NCI-H748 treated with DMSO at 0.1 percent for 48 hours (cell line): ENCODE measurements at places on chromosomes 4 and X.

DNA sequence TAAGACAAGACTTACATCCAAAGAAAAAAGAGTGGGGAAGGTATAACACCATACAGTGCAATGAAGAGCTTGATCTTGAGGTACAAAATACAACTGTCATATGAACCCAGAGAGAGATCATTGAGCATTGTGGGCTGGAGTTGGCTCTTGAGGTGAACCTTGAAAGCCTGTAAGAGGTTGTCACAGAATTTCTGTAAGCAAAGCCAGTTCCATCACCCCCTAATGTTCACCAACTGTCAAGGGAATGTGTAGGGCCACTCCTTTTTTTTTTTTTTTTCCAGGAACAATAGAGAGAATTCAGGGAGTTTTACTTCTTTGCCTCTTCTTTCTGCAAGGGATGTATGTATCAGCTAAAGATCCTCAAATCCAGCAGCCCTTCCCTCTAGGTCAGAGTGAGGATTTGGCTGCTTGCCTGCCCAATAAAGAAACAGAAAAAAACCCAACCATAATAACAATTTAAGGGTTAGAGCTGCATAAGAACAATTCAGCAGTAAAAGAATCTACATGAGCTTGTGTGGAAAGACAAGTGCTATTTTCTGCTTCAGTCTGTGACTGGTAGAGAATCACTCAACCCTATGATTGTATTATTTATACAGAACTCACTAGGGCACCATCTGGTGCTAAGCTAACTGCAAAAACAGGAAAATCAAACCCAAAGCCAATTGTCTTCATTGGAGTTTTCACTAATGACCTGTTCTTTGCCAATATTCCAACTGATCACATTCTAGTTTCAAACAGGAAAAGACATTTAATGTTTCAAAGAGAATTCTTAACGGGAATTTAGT is 217.5 kb upstream of the TEX13C start:
- no peak for DNase-seq

DNA sequence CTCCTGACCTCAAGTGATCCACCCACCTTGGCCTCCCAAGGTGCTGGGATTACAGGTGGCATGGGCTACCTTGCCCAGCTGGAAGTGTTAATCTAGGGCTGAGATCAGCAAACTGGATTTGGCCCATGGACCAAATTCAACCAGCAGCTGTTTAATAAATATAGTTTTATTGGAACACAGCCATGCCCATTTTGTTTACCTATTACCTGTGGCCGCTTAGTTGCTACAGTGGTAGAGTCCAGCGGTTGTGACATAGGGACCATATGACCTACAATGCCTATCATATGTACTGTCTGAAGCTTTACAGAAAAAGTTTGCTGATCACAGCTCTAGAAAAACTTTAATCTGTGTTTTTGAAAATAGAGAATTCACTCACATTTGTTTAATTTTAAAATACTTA is 17.2 kb upstream of the PDHA1 start:
- DNase-seq = no peak

DNA sequence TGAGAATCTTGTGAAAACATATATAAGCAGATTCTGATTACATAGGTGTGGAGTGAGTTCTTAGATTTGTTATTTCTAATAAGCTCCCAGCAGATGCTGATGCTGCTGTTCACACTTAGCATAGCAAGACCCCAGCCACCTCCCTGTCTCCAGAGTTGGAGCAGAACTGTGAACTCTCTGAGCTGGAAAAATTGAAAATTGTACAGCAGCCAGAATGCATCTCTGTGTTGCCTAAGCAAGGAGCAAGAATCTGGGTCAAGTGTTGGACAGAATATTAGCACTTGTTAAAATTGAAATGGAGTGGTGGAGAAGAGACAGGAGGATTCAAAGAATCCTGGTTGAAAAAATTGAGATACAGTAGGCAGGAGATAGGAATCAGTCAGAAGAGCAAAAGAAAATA is 146.6 kb upstream of the FAM47C start:
- no peak for DNase-seq

DNA sequence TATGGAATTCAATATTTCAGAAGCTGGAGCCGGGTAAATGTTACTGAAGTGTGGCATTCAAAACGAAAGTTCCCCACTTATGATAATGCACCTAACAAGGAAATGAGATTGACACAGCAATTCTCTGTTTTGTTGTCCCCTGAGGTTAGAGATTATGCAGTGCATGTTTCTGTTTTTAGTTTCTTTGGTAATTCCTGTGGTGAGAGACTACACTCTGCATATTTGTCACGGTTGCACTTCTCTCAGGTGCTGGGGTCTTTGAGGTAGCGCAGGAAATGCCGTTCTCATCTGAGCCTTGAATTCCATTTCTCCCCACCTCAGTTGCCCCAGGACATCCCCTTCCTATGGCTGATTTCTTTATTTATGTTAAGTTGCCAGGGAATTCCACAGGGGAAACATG is 15.3 kb upstream of the BEND4 start:
- no peak for DNase-seq

GRCh38 chrX:154026136-154027021 is 6.7 kb upstream of the IRAK1 start:
- DNase-seq = no peak

DNA sequence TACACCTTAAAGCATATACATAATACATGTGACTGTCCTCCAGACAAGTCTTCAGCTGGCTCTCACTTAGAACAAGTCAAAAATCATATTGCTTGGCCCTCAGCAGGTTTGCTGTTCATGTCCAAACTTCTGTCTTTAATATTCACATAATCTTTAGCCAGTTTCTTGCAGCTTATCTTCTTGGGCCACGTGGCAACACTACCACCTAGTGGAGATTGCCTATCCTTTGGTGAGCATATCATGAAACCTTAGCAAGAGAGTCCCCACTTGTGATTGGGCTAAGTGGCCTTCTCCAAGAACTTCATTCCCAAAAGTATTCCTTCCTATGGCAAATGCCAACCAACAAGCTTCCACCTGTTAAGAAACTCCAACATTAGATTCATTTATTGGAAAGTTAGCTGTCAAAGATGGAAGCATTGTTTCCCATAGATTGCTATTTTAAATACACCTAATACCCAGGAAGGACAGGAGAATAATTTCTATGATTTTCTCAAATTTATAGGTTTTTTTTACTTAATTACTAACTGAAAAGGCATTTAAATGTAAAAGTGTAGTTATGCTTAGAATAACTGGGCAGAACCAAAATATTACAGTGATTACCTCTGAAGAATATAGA is 231.9 kb upstream of the INTU start:
- DNase-seq = peak; percentile 3

DNA sequence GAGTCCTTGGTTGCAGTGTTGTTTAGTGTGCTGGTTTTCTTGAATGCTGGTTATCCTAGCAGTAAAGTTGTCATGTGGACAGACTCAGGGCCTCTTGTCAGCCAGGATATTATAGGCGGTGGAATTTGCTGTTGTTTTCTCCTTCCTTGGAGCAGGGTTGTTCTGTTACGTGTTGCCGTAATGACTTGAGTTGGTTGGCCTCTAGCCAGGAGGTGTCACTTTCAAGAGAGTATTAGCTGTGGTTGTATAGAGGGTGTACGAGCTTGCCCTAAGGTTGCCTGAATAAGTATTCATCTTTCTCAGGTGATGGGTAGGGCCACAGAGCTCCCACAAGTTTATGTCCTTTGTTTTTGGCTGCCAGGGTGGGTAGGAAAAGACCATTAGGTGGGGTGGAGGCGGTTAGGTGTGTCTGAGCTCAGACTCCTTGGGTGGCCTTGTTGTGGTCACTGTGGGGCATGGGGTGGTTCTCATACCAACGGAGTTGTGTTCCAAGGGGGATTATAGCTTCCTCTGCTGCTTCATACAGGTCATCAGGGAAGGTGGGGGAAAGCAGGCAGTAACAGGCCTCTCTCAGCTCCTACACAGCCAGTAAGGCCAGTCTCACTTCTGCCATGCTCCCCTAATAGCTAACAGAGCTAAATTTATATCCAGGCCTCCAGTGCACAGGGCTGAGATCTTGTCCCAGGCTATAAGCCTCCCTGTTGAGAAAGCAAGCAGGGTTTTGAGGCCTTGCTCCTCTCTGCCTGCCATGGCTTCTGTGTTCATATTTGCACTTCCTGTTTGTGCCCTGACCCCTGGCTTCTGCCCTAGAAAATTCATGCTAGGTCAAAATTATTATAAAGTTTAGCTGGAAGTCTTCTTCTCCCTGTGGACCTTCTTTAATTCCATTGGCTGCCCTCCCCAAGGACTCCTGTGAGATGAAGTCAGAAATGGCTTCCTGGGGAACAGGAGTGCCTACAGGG is 594.7 kb downstream of the RAPGEF2 start:
- DNase-seq = no peak

DNA sequence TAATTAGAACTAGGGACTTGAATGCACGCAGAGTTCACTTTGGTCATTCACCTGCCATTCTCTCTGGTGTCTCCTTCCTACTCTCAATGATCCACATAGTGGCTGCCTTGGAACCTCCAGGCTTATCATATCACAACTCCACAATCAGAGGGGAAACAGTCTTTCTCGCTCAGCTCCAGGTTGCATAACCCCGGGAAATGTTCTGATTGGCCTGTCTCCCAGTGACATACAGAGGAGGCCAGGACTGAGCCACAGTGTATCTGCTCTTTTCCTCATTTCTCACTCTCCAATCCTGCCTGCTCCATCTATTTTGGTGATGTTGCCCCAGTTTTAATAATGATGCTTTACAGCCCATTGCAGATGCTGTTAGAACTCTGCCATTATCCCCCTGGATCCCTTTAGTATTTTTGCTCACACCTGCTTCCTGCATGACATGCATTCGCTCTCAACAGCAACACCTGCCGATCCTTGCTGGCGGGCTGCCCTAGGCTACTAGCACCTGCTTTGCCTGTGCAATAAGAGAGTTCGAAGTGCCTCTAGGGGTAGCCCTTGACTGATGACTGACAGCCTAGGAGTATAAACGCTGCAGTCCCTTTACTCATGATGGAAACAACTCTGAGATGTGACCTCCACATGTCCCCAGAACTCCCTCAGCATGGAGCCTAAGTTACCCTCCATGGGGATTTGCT is 211.3 kb upstream of the RPS6KA3 start:
- DNase-seq = peak; percentile 73

- no peak for DNase-seq
These were observed 18.5 kb upstream of the TET2 start for GRCh38 chr4:105128208-105128607.

- DNase-seq = no peak
These were observed 115.5 kb upstream of the FAM241A start for GRCh38 chr4:112029771-112030171.

GRCh38 chrX:131317326-131317725 is 28.2 kb upstream of the IGSF1 start:
- DNase-seq = no peak

DNA sequence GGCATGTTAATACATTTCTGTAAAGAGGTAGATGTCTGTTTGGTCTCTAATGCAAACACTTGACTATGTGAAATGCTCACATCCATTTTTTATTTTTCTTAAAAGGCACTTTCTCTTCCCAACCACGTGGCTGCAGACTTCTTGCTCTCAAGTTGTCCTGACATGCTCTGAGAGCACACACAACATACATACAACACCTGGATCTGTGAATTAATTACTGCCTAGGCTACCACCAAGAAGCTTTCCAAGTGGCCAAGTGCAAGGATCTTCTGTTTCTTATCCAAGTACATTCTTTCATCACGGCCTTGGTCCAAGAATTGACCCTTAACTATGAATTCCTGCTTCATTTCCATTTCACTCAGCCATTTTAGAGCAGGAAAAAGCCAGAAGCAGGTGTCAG is 110.8 kb downstream of the SPRY1 start:
- DNase-seq = no peak

DNA sequence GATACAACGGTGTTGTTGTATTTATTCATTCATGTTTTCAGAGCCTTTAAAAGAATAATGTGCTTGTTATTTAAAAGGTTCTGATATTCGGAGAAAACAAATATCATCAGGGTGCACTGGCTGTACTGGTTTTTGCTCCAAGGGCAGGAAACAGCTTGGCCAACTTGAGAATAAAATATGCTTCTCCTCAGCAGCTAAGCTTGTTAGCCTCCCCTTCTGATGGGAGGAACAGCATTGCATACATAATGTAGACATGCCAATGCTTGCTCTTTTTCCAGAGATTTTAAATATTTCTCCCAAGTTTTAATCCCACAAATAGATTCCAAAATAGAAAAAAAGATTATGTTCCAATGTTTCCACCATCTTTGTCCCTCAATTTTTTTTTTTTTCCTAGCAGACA is 87.6 kb upstream of the RPL34 start:
- no peak for DNase-seq

DNA sequence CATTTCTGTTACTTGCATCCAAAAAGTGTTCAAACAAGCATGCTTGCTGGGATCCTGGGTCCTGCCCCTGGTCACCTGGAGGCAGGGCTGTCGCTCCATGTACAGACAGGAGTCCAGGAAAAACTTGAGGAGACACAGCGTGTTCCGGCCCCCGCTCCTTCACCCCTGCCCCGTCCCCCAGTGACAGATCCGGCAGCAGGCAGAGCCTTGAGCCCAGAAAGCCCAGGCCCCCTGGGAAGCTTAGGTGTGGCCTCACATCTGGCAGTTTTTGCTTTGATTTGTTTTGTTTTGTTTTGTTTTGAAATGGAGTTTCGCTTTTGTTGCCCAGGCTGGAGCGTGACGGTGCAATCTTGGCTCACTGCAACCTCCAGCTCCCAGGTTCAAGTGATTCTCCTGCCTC is 67.0 kb downstream of the TRMT44 start:
- no peak for DNase-seq

DNA sequence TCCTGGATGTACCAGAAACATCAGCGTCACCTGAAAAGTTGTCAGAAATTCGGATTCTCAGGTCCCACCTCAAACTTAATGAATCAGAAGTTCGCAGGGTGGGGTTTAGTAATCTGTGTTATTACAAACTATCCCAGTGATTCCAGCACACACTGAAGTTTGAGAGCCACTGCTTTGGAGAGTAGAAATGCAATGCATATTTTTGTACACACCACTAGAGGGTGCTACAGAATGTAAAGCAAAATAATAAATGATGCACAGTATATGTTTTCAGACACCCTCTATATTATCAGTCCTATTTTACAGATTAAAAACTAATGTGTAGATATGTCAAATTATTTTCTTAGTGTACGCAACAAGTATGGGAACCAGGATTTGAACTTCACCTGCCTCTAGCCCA is 2.4 kb upstream of the MORF4L2 start:
- peak; percentile 9 for DNase-seq

DNA sequence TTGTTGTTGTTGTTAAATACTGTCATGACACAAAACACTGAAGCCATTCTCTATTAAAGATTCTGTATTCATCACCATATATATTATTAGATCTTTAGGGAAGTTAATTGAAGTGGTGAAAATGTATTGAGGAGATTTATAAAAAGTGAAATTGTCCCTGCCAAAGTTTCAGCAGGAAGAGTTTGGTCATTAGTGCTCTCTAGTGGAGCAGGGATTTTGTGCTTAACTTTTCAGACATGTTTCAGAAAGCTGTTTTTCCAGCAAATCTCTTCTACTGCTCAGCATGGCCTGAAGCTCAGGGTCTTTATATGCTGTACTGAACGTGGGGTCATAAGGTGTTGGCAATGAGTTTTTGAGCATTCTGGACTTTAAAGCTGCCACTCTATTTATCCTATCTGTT is 36.7 kb upstream of the CXXC4 start:
- DNase-seq = no peak

- DNase-seq = no peak
These were observed 54.3 kb downstream of the LRBA start for GRCh38 chr4:150960818-150961217.
